ENCODE measurements at places on chromosomes 3 and 15.

- no peak for DNase-seq
Observed at GRCh38 chr3:17025594-17026139, 140.9 kb downstream of the PLCL2 start.

DNA sequence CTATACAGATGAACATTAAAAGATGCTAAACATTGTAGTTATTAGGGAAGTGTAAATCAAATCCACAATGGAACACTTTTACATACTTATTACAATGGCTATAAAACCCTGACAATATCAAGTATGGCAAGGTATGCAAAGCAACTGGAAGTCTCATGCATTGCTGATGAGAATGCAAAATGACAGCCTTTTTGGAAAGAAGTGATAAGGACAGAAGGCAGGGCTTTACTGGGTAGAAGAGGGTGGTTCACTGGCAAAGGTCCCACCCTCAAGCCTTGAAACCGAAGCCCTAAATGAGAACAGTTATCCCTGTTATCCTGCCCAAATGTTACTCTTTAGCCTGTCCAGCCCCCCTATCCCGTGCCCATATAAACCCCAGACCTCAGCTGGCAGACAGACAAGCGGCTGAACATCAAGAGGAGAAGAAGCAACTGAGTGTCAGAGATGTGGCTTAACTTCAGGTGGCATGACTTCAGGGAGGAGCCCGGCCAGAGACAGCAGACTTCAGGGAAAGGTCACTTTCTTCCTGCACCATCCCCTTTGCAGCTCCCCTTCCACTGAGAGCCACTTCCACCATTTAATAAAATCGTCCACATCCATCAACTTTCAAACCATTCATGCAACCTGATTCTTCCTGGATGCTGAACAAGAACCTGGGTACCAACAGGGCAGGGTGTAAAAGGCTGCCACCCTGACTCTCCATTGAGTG lies 732 bp upstream of the GCSAM start:
- DNase-seq: no peak

GRCh38 chr3:19967812-19968211 lies 20.9 kb downstream of the RAB5A start:
- no peak for DNase-seq

DNA sequence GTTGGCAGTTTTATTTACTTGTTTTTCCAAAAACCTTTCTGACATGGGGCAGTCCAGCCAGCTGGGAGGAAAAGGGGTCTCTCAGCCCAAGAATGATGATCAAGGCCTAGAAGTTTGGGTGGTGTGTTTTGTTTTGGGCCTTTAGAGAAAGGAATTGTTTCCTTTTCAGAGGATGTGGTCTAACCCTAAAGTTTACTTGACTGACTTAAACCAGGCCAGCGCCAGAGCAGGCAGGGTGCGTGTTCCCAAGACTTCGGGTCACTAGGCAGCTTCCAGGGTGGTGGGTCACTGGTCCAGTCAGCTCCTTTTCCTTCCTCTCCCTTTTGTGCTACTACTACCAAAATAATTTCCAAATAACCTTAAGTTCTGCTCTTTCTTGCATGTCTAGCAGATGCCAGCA lies 4.9 kb downstream of the FLNB start:
- no peak for DNase-seq

- no peak for DNase-seq
Observed at GRCh38 chr3:65938676-65939075, 100.0 kb downstream of the MAGI1 start.

All from activated CD8-positive, alpha-beta memory T cell treated with anti-CD3 and anti-CD28 coated beads, Interleukin-2, amount 50 U/mL, for 48 hours (primary cell).